ENCODE measurements at places on chromosomes 16 and 17.

DNA sequence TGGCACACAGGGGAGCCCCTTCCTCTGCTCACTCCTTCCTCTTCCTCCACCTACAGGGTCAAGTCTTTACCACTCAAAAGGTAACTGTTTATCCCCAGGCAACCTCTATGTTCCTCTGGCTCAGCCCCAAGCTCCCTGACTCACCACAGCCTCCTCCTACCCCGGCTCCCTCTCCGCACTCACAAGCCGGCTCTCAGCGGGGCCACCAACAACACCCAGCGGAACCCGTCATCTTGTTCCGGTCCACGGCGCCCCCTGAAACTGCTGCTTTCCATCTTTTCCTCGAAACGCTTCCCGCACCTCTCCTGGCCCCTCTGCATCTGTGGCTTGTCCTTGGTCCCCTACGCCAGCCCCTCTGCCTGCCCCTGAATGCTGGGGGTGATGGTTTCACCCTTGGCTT is 58.4 kb downstream of the NXN start:
- DNase-seq, result no peak

DNA sequence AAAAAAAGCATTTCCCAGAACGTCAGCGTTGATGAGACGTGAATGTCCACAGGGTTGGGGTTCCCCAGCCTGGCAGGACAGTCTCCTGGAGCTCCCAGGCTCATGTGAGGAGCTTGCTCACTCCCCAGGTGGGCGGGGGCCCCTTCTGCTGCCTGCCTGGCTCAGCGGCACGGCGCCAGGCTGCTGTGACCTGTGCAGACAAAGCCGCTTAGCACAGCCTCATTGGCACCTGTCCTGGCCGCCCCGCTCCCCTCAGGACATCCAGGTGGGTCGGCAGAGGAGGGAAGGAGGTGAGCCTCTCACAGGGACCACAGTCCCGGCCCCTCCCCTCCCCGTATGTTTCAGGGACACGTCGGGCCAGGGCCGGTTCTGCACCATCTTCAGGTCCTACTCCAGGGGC is 12.9 kb upstream of the WFIKKN1 start:
- DNase-seq, result no peak

DNA sequence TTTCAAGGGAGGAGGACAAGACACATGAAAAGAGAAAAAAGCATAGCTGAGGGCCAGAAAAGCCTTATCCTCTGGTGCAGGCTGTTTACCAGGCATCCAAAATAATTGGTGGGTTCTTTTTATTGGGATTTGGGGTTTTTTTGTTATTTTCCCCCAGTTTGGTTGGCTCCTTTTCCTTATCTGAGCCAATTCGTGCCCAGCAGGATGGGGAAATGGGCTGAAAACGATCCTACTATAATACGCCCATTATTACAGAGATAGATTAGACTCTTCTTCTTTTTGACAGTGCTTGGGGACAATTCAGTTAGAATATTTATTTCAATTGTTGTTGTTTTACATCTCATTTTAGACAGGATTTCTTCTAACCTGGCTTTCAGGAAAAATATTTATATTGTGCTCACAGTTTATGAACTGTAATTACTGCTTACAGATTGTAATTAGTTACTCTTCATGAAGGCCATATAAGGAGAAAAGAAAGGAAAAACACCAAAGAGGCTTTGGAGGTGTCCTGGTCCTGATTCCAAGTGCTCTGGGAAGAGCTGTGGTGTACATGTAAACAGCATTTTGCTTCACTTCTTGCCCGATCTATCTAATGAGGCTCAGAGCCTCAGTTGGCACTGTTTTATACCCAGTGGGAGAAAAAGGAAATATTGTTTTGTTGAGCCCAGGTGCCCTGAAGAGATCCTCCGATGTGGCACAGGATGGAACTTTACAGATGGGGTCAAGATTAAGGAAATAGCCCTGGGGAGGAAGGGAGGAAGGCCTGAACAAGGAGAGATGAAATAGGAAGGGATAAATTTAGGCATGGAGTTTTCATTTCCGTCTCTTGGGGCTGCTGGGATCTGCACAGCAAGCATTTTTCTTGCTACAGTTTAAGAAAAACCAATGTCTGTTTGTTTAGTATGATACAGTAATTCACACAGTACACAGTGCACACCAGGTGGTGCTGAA is 611 bp upstream of the ANKRD40 start:
- DNase-seq, result no peak

- DNase-seq, result no peak
These were observed 119.2 kb upstream of the PMFBP1 start for GRCh38 chr16:72291121-72291520.

DNA sequence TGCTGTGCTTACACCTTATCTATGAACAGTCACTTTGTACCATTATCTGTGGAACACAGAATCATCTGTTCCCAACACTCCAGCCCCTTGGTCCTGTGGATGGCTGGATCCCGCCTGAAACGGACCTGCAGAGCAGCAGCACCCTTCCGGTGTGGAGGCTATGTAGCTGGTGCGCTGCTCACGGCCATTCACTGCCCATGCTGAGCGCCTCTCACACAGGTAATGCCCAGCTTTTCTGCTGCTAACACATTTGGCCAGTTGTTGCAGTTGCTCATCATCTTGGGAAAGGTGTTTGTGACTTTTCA is 11.4 kb upstream of the PLK1 start:
- no peak for DNase-seq

GRCh38 chr16:50948268-50948930 is 202.7 kb downstream of the SALL1 start:
- no peak for DNase-seq

DNA sequence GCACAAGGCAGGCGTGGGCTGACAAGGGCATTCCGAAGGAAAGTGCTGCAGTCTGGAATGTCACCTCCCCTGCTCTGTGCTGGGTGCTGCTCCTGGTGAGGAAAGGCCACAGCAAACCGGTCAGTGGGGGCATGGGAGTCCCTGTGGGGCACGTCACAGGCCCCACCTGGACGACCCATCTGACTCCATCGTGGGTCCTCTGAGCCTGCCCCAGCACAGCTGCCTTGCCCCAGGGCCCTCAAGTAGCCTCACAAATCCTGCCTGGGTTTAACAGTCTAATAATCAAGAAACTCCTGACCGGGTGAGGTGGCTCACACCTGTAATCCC is 2.8 kb upstream of the MYO15B start:
- DNase-seq, result no peak

- no peak for DNase-seq
These were observed 7.5 kb upstream of the DOK4 start for GRCh38 chr16:57493767-57494166.

DNA sequence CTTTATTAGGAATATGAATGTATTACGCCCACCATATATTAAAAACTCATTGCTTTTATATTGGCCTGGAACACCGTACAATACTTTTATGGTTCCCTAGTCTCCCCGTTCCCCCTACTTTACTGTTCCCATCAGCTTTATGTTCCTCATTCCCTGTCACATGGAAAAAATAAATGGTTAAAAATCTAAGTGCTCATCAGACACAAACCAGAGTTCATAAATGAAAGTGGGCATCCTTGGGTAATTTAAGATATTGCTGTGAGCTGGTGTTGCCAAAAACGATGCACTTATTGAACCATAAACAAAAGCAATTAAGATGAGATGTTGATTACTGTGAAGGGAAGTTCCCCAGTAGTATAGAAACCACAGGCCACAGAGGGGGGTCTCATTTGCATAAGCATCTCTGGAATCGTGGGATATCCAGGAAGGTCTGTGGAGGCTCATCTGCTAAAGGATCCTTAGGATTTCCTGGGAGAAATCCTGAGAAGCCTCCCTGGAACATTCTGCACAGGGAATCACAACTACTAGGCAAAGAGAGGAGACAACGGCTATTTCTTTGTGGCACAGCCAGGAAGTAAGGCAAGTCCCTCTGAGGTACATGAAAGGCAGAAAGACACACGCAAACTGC is 591.4 kb upstream of the CDH11 start:
- DNase-seq, result no peak

GRCh38 chr17:52105591-52105990 is 52.9 kb downstream of the CA10 start:
- no peak for DNase-seq

DNA sequence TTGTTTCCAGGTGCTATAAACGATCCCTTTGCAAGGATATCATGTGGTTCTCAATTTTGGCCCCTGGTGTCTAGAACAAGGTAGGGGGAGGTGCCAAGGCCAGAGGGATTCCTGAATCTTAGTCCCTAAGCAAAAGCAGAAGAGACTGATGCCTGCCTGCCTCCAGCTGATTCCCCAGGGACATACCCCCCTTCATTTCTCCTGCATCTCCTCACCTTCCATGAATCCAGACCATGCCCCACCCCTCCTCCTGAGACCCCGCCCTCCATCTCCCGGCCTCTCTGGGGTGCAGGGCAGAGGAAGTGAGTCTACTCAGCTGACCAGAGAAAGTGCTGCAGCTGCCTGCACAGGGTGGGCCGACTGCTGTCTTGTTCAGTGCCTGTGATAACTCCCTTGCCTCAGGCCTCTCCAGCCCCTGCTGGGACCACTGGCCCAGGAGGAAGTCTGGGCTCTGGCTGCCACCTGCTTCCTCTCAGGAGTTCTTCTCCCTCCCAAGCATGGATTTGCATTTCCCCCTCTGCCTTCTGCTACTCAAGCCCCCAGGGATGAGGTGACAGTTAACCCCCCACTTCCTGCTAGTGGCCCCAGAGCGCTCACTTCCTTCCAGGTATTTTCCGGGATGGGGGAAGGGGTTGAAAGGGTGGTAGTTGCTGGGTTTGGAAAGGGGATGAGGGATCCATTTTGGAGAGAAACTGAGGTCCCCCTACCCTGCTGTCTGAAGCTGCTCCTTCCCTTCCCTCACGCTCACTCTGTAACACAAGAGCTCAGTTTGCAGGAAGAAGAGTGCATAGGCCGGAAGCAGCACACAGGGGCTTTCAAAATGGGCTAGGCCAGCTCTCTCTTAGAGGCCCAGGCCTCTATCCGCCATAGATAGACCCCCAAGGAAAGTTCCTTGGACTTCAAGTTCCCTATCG is 10.5 kb upstream of the TSPOAP1 start:
- DNase-seq, result peak; percentile 75

- DNase-seq, result no peak
These were observed 28.3 kb downstream of the C16orf95 start for GRCh38 chr16:87288753-87289362.

- DNase-seq, result no peak
These were observed 49.2 kb downstream of the METTL16 start for GRCh38 chr17:2462481-2462880.

DNA sequence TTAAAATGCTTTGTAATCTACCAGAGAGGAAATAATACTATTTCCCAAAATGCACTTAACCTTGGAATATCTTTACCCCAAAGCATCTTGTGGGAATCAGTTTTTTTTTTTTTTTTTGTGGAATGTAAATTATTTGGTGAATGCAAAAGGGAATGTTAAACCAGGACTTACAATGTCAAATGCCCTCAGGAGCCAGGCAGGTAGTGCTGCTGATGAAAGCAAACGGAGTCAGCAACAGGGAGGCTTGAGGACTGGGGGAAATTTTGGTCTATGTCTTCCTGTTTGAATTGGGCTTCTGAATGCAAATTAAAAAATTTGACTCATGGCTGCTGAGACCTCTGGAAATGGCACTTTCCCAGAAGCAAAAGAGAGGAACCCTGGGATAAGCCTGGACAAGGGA is 96.5 kb upstream of the NLRP1 start:
- no peak for DNase-seq

GRCh38 chr16:69861292-69862030 is 89.7 kb upstream of the CLEC18A start:
- no peak for DNase-seq

GRCh38 chr17:2687074-2687418 is 24.5 kb downstream of the CLUH start:
- no peak for DNase-seq

DNA sequence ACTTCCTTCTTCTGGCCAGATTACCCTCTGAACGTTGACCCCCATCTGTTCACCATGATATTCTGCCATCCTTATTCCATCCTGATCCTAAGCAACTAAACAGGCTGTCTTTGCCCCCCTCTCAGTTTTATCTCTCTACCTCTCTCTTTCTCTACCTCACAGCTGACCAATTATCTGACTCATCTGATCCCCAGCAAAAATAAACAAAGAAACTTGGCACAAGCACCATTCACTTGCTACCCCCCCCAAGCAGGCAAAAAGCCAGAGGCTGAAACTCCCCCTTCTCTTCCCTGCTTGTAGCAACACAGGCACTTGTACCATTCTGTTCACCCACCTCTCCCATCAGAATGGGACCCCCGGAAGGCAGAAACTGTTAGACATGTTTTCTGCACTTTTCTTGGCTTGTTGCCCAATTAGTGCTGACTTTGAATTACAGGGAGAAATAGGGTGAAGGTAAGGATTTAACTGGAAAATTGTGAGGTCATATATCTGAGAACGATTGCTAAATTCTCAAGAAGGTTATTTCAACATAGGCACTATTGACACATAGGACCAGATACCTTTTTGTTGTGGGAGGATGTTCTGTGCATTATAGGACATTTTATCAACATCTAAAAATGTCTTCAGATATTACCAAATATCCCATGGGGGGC is 163.2 kb downstream of the TOX3 start:
- DNase-seq, result no peak

DNA sequence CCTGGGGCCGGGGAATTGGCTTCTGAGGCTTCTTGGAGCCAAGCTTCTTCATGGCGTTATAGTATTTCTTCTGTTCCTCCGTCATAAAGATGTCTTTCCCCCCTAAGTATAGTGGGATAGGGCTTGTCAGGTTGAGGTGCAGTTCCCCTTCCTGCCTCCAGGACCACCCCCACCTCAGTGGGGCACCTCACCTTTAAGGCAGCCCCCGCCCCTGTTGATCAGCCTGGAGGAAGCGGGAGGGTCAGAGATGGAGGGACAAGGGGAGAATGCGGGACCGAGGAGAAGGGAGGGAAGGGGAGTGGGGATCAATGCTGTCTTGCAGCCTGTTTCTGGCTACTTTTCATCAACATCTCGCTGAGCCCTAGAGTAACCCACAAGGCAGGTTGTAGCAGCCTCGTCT is 11.6 kb upstream of the CD79B start:
- DNase-seq, result no peak

DNA sequence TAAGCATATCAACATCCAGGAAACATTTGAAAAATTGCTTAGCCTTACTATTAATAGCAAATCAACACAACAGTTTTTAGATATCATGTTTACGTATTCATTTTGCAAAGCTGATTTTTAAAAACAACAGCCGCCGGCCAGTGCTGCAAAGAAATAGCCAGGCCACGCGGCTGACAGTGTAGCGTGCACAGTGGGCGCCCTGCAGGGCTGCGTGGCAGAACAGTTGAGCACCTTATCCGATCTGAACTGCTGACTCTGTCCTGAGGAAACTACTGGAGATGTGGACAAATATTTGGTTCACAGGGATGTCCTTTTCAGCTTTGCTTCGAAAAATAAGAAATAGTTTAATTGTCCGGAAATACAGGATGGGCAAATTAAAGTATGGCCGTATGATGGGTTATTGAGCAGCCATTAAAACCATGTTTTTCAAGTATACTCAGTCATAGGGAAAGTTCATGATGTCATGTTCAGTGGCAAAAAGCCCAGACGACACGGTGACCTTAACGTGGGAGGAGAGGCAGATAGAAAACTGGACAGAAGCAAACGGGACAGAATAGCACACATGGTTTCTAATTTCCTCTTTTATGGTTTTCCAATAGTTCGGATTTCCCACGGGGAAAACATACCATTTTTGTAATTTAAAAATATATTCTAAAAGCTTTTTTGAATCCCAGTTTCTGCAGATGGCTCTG is 52.4 kb upstream of the ENDOV start:
- DNase-seq, result no peak
